ENCODE measurements at places on chromosomes 12 and 14. TPM values are rescaled to one million over a fixed set of nuclear protein-coding genes. Genes with fewer than 3 reads are reported as not detected.

The ADCY4 gene
- not detected for total RNA-seq

The ACSM4 gene
- not detected for total RNA-seq

The SYNDIG1L gene
- total RNA-seq, result not detected

The SLC10A1 gene
- total RNA-seq, result not detected

The PMCH gene
- not detected for total RNA-seq
